ENCODE measurements at places on chromosomes 13 and 19. TPM values are rescaled to one million over a fixed set of nuclear protein-coding genes. Genes with fewer than 3 reads are reported as not detected.

KIR3DL2 gene
- not detected for total RNA-seq

ZNF320 gene
- total RNA-seq = not detected

LYL1 gene
- 0.45 TPM for total RNA-seq

ZNF229 gene
- 2.9 TPM for total RNA-seq

ACP5 gene
- not detected for total RNA-seq

C1QTNF9 gene
- total RNA-seq = not detected

KRTDAP gene
- not detected for total RNA-seq

SLC10A2 gene
- total RNA-seq = not detected

PSG1 gene
- 0.21 TPM for total RNA-seq

MRPL34 gene
- total RNA-seq = 96.7 TPM

ZNF66 gene
- not detected for total RNA-seq

CABP5 gene
- not detected for total RNA-seq

TRPC4 gene
- 0.08 TPM for total RNA-seq

IL11 gene
- 100 TPM for total RNA-seq

KLK2 gene
- not detected for total RNA-seq

NXNL1 gene
- not detected for total RNA-seq

COPE gene
- 143 TPM for total RNA-seq

ZNF667 gene
- total RNA-seq = not detected

BICRA gene
- total RNA-seq = 17.2 TPM

CYP2A7 gene
- not detected for total RNA-seq

ZNF730 gene
- not detected for total RNA-seq

KLK4 gene
- 0.07 TPM for total RNA-seq

TYK2 gene
- 51.3 TPM for total RNA-seq

MRPL4 gene
- total RNA-seq = 79.0 TPM

C19orf67 gene
- not detected for total RNA-seq

FFAR1 gene
- not detected for total RNA-seq

KIR3DL1 gene
- not detected for total RNA-seq

MICU2 gene
- 15.8 TPM for total RNA-seq

C19orf85 gene
- not detected for total RNA-seq

STOML3 gene
- total RNA-seq = not detected

SYT5 gene
- total RNA-seq = 4.7 TPM

Measured in A549 treated with DMSO at 1 μM for 4 hours (cell line).